ENCODE measurements at places on chromosomes 16 and 17. TPM values are rescaled to one million over a fixed set of nuclear protein-coding genes. Genes with fewer than 3 reads are reported as not detected.
A peak's percentile ranks its signal among the peaks of the same experiment; 100 is the strongest.

DNA sequence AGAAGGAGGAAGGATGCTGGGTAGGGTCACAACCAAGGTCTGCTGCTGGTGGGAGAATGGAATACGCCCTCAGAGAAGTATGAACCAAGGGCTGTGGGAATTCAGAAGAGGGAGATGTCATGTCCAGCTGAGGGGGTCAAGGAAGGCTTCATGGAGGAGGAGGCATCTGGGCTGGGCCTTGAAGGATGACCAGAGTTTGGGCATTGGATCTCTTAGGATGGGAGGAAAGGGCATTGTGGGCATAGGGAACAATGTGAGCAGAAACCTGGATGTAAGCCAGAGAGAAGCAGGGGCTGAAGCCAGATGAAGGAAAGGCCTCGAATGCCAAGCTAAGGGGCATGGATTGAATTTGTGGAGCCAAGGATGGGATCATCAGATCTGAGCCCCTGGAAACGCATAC lies 49.2 kb upstream of the MAP3K14 start:
- DNase-seq, result no peak

DNA sequence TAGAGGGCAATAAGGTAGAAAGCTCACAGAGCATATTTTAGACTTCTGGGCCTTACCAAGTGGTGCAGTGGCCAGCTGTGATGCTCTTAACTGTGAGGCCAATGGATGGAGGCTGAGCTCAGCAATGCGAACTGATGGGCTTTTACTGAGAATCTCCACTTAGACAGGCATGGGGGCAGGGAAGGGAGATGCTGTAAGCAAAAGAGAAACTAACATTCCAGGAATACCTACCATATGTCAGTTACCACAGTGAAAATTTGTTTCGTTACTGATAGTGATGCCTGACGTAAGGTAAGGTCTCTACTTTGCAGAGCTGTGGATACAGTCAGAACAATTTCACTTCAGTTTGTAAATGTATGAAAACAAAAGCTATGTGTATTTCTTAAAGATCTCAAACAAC lies 250.6 kb upstream of the ZFHX3 start:
- no peak for DNase-seq

DNA sequence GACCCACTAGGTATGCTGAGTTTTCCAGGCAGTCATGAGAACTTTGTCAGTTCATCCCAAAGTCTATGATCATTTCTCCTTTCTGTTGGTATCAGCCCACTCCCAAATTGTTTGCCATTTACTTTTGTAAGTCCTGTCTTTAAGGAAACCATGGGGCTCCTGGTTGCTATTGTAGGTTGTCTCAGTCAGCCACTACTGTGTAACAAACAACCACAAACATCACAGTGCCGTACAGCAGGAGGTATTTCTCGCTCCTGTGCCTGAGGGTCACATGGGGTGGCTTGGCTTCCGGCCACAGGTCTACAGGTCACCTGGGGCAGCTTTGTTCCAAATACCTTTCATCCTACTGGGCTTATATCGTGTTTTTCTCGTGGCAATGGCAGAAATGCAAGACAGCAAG lies 71.6 kb downstream of the C17orf67 start:
- no peak for DNase-seq

- no peak for DNase-seq
Measured at GRCh38 chr17:614653-615546, 99.7 kb downstream of the VPS53 start.

DNA sequence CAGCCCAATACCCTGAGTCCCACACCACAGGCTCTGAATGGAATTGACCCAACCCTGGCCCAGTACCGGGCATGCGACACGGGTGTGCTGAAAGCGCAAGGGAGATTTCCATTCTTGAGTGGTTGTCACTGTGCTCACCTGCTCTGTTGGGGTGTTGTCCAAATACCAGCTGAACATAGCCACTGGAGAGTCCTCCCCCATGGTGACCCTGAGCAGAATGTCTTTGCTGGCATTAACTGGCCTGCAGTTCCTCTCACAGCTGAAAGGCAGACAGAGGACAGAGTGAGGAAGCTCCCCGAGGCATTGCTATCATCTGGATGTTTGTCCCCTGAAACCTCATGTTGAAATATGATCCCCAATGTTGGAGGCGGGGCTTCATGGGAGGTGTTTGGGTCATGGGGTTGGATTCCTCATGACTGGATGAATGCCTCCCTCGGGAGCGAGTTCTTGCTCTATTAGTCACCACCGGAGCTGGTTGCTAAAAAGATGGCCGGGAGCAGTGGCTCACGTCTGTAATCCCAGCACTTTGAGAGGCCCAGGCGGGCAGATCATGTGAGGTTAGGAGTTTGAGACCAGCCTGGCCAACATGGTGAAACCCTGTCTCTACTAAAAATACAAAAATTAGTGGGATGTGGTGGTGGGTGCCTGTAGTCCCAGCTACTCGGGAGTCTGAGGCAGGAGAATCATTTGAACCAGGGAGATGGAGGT lies 57.3 kb upstream of the BCO1 start:
- DNase-seq, result peak; percentile 84

DNA sequence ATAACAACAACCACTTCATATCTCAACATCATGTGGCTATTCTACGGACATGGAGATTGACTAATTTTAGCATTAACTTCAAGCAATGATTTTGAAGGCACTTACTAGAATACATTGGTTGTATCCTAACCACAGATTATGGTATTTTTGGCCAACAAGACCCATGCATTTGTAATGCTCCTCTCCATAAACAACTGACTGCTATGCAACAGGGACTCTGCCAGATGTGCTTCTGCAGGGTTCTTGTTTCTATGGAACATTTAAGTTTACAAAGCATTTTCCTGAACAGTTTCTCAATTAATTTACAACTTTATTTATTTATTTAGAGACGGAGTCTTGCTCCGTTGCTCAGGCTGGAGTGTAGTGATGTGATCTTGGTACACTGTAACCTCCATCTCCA lies 178.0 kb downstream of the PARN start:
- DNase-seq, result no peak

GRCh38 chr17:68399638-68400403 lies 57.5 kb downstream of the WIPI1 start:
- no peak for DNase-seq

GRCh38 chr17:76007850-76008165 lies 7.2 kb downstream of the CDK3 start:
- DNase-seq, result no peak

GRCh38 chr17:69878661-69879060 lies 196.4 kb upstream of the KCNJ16 start:
- no peak for DNase-seq

DNA sequence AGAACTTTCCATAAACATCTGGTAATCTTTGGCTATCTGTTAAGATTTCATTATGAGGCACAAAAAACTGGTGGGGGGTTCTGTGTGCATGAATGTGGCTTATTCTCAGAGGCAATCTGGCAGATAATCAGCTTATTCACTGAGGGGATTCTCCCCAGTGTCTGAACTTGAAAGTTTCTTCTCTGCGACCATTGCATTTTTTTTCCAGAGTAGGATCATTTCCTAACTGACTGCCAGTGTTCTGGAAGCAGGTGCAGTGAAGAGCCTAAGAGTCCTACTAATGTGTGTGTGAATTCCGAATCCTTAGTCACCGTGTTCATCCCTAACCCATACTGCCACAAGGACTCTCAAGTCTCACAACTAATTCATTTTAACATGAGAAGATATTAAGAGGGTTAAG lies 64.9 kb upstream of the LRRC37A3 start:
- DNase-seq, result no peak

DNA sequence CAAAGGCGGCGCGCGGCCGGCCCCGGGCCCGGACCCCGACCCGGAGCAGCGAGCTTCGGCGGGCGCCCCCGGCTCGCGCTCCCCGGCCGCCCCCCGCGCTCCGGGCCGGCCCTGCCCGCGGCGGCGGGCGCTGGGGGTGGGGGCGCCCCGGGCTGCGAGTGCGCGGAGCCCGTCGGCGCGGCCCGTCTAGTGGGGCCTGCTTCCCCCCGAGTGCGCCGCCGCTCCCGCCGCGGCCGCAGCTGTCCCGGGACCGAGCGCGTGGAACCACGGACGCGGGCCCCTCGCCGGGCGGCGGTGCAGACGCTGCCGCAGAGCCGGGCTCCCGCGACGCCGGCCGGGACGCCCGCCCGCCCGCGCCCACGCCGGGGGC lies 308 bp downstream of the ADCY9 start:
- no peak for DNase-seq

GRCh38 chr17:13931111-13931526 lies 138.2 kb upstream of the COX10 start:
- peak; percentile 77 for DNase-seq

HBA1 gene
- total RNA-seq, result 780 TPM

ARHGAP23 gene
- total RNA-seq, result 96.8 TPM

ZFP1 gene
- total RNA-seq, result 10.5 TPM

PYY gene
- not detected for total RNA-seq

MC1R gene
- total RNA-seq, result 4.0 TPM

IL32 gene
- 32.3 TPM for total RNA-seq

STH gene
- not detected for total RNA-seq

PKMYT1 gene
- total RNA-seq, result 1.8 TPM

Measured in cardiac septum (tissue), 1 donor.